ENCODE measurements at places on chromosomes 3 and 15.

DNA sequence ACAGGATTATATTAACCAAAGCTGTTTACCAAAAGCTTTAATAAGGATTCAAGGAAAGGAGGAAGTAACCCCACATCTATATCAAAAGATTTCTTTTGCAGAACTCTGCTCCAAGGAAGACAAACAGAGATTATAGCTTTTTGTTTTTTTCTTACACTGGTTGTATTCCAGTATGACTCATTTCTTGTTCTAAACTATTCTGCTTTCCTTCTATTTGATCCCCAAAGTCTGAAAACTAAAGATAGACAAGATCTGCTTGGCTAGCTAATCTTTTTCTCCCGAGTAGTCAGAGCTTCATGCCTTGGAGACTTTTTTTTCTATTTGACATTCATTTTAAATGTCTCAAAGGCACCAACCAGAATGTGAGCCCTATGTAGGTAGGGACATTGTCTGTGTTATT is 36.8 kb upstream of the FRMD5 start:
- DNase-seq: no peak

GRCh38 chr3:17553080-17553479 is 189.4 kb downstream of the TBC1D5 start:
- DNase-seq: no peak

DNA sequence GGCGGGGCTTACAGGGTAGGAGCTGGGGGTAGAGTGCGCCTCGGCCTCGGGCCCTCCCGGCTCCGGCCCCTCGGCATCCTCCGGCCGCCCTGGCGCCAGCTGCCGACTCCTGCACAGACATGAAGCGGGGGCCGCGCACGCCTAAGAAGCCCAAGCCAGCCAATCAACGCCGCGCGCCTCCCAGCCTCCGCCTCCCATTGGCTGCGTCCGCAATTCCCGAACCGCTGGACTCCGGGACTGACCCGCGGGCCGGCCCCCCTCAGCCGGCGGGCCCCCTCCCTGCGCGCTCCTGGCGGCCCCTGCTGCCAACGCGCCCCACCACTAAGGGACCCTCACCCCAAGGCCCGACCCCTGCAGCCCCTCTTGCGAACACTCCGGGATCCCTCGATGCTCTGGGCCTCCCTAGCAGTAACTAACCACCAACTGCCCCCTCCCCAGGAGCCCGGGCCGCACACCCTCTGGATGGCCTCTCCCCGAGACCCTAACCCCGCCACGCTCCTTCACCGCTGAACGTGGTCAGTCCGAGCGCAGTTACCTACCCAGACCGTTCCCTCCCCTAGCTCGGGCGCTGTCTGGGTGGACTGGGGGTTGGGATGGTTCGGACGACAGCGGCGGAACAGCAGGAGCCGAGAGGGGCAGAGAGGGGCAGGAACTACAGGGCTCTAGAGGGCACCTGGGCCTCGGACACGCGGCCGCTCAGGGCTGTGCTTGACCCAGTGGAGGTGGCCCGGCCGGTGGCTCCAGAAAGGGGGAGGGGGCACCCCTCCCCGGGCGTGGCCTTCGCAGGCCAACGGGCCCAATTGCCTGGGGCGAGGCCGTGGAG is 5.0 kb downstream of the GATA2 start:
- peak; percentile 9 for DNase-seq

DNA sequence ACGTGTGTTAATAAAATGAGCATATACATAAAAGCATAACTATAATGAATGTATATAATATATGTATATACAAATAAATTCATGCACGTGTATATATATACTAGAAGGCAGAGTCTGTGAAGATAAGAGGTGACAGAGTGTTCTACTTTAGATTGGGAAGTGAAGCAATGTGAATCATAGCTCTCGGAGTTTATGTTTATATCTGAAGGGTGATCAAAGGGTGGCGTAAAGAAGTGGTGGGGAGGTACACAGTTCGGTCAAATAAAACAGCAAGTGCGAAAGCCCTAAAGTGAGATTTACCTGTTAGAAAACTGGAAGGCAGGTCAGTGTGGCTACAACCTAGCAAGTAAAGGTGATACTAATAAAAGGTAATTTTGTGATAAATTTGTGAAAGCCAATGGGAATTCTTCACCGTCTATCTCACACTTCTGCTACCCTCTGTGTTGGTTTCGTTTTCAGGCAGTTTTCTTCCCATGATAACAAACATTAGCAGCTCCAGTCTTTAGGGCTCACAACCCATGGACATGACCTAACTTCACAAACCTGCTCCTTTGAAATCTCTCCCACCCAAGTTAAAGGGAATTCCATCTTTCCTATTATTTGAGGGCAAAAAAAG is 46.7 kb upstream of the BCHE start:
- DNase-seq: no peak

Measured in amygdala (tissue), 56 donors.